ENCODE measurements at places on chromosomes 11 and 22.

DNA sequence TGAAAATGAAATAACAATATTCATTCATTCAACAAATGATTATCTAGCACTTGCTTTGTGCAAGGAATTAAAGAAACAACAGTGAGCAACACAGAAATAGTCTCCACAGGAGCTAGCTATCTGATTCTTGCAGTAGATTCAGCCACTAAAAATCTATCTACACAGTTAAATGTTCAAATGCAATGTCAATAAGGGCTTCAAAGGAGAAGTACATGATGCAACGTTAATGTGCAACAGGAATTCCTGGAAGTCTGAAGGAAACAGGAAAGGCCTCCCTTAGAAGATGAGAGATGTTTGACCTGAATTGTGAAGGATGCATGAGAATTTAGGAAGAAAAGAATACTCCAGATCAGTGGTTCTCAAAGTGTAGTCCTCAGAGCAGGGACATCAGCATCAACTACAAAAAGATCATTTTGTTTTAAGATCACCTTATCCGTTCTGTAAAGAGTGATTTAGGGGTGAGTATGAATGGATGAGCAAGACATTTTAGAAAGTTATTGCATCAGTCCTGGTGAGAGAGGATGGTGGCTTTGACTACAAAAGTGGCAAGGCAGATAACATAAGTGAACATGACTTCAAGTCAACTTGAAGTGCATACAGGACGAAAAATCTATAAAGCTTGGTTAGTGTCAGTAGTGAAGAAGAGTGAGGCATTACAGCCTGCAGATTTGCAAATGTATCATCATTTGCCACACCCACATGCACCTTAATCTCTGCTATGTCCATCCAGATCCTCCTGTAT lies 96.0 kb downstream of the ETS1 start:
- DNase-seq = no peak

DNA sequence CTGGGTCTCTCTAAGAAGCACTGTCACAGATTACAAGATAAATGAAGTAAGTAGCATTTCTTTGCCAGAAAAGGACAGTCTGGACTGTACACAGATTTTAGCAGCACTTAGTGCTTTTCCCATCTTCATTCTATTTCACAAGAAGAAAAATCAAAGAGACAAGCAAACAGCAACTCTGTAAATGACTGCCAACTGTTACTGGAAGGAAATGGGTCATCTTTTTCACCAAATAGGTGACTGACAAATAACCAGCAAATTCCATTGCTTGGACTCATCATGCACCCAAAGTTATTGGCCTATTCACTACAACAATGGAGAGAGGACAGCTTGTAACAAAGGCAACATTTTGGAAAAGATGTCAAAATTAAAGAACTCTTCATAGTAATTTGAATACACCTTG lies 28.9 kb upstream of the CARD18 start:
- DNase-seq = peak; percentile 66

DNA sequence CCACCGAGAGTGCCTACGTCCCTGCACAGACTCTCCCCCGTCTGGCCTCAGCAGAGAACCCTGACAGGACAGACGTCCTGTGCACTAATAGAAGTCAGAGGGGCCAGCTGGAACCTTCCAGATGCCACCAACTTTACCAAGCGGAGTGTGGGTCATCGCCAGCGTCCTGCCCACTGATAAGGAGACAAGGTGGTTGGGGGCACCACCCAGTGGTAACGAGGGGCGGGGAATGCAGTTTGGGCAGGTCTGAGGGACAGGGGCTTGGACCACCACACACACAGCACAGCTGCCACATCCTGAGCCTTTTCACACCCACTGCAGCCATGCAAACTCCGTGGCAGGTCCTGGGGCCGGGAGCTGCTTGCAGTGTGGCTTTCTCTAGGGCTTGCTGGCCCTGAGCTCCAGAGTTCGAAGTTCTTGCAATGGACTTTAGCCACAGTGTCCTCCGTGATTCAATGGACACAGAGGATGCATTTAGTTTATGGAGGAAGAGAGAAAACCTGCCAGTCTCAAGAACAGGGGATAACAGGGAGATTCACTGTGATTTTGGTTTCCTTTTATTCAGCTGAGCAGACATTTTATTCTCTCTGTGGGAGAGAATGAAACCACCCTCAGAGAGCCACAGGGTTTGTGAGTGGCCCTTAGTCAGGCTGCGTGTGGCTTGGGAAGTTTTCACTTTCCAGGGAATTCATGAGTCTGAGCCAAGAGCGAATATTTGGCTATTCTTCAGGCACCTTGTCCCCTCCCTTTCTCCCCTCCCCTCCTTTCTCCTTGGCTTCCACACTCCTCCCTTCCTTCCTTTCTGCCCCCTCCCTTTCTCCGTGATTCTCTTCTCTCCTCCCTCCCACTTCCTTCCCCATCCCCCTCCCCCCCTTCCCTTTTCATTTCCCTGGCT lies 13.1 kb downstream of the MRGPRG start:
- DNase-seq = peak; percentile 14

DNA sequence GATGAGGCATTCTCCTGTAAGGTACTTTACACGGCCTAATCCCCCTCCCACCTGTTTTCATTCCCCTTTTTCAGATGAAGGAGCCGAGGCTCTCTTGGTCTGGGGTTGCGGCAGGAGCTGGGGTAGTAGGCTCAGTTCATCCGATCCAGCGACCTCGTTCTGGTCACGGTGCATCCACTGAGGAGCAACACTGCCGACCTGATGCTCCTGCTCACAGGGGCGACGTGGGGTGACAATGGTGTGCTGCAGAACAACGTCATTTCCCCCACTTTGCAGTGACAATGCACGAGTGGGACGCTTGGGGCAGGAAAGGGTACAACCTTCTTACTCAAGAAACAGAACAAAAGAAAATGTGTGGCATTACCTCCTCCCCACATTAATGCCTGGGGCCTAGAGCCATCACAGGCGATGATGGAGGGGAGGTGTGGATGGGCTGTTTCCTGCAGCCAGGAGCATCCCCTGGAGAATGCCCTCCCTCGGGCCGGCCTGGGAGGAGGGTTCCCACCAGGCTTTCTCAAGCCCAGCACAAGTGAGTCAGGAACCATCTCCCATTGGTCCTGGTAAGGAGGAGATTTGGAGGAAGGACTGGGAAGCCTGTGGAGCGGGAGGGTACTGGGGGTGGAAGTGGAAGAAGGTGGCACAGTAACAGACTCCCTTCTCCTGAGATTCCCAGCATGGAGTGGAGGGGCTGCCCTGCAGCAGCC lies 125.6 kb downstream of the SPATA19 start:
- no peak for DNase-seq

DNA sequence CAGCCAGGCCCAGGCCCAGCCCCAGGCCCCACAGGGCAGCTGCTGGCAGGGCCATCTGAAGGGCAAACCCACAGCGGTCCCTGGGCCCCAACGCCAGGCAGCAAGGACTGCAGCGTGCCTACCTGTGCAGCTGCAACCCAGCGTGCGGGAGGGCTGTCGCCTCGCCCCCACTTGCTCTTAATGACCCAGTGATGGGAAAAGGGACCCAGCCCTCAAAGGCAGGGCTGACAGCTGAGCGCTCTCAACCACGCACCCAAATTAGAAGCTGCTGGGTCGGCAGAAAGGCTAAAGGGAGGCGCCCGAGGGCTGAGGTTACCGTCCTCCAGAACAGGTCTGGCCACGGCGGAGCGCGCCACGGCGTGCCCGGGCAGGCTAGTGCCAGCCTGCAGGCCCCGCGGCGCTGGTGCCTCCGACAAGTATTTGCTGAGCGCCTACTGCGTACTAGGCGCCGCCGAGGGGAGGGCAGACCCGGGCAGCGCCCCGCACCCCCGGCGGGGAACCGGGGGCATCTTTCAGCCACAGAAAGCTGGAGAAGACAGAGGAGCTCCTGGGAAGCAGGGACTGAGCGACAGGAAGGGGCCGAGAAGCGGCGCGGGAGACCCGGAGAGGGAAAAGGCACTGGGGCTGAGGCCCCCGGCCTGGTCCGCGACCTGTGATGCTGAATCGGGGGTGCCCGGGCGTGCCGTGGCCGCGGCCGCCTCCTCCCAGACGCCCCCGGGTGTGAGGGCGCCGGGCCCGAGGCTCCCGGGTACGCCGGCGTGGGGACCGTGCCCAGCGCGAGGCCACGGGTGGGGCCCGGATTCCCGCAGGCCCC lies 773 bp downstream of the HRAS start:
- no peak for DNase-seq
